ENCODE measurements at places on chromosomes 11 and 22.

DNA sequence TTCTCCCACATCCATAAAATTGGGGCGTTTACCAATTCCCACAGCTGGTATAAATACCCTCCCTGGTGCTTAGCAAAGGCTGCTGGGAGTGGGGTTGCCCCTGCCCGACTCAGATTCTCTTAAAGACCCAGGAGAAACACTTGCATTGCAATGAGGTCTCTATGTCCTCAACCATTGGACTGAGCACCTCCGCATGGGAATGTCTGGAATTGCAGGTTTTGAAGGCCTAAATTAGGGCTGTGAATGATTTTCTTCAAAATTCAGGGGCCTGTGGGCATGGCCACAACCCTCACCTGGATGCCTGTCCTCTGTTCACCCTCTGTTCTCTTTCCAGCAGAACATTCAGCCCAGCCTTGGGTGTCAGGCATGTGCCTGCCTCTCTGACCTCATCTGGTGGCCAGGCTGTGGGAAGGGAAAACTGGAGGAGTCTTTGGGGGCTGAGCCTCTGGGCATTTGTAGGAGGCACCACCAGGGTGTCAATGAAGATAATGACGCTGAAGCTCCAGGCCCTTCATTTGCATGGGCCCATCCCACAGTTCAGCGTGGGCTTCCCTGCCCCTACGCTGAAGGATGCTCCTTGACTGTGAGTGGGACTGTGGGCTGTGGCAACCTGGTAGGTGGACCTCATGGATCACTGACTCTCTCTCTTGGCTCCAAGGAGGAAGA lies 52.7 kb upstream of the MYEOV start:
- H3K4me3 ChIP-seq = no peak overlapping the region
- peaks cover 1% of the 10 kb centered on the region for H3K4me1 ChIP-seq
- no peak overlapping the region for H3K27ac ChIP-seq
- no peaks in the 10 kb centered on the region for H3K27me3 ChIP-seq
- no peak for DNase-seq

DNA sequence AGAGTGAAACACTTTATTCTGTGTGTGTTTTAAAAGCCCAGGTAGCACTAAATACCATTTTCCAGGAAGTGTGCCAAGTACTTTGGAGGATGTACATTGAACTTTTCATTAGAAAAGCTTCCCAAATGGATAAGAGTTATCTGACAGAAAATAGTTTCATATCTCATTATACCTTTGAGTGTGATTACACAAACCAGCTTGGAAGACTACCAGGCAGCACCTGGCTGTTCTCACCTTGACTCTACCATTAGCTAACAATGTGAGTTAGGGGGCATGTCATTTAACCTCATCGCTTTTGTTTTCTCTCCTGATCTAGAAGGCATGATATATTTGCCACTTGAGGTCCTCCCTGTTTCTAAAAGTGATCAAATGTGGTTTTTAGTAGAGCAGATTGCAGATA lies 50.2 kb downstream of the GRM5 start:
- H3K27me3 ChIP-seq = no peaks in the 10 kb centered on the region
- no peak overlapping the region for H3K4me3 ChIP-seq

- no peaks in the 10 kb centered on the region for H3K4me1 ChIP-seq
- H3K27ac ChIP-seq = no peak overlapping the region
- no peaks in the 10 kb centered on the region for H3K36me3 ChIP-seq
- no peak overlapping the region for H3K4me3 ChIP-seq
- DNase-seq = no peak
Measured at GRCh38 chr11:76903325-76903724, 42.6 kb downstream of the ACER3 start.

GRCh38 chr11:69654660-69655478 lies 13.9 kb downstream of the CCND1 start:
- H3K4me3 ChIP-seq = no peak overlapping the region
- H3K36me3 ChIP-seq = no peaks in the 10 kb centered on the region
- H3K4me1 ChIP-seq = no peaks in the 10 kb centered on the region
- no peak overlapping the region for H3K27ac ChIP-seq

DNA sequence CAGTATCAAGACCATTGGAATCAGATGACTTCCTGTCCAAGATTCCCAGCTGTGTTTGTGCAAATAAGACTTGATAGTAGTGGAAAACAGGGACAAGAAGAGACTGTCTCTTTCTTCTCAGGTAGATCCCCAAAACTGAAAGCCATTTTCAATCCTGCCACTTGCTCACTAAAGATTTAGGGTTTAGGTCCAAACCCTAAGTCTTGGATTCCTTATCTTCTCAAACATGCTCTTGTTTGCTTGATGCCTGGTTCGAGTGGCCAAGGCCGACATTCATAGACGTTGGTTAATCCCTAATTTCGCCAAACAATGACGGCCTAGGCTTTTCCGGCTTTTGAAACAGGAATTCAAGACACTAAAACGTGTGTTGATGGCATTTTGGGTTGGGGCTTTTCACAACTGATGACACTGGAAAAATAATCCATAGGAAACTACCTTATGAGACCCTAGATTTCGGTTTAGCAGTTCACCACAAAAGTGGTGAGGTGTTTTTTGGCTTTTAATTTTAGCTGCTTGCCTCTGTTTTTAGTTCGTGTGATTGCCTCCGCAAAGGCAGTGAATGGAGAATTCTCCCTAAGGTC lies 1.0 kb upstream of the GTPBP1 start:
- H3K27me3 ChIP-seq = no peaks in the 10 kb centered on the region
- peaks cover 6% of the 10 kb centered on the region for H3K36me3 ChIP-seq
- H3K27ac ChIP-seq = peak overlapping the region; percentile 29
- no peak for DNase-seq
- H3K4me1 ChIP-seq = peaks cover 29% of the 10 kb centered on the region

GRCh38 chr11:122977470-122978298 lies 4.0 kb downstream of the BSX start:
- no peaks in the 10 kb centered on the region for H3K36me3 ChIP-seq
- H3K4me3 ChIP-seq = no peak overlapping the region
- no peak overlapping the region for H3K27ac ChIP-seq
- peak; percentile 13 for DNase-seq
- H3K27me3 ChIP-seq = peaks cover 56% of the 10 kb centered on the region
- peaks cover 17% of the 10 kb centered on the region for H3K4me1 ChIP-seq

- no peak overlapping the region for H3K4me3 ChIP-seq
- H3K4me1 ChIP-seq = no peaks in the 10 kb centered on the region
- H3K27me3 ChIP-seq = no peaks in the 10 kb centered on the region
- no peak overlapping the region for H3K27ac ChIP-seq
Measured at GRCh38 chr11:115439969-115440540, 64.2 kb downstream of the CADM1 start.

DNA sequence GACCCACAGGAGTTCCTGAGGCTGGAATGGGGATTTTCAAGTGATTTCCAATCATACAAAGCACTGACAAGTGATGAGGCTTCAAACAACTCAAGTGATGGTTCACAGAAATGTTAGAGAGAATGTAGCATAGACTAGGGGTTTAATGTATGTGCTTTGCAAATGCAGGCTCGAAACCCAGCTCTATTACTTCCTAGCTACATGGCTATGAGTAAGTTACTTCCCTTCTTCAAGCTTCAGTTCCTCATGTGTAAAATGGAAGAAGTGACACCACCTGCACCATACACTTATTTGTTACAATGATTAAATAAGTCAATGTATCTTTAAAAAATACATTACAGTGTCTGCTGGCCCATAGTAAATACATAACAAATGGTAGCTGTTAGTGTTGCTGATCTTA lies 139.8 kb downstream of the CCDC81 start:
- no peaks in the 10 kb centered on the region for H3K27me3 ChIP-seq
- no peaks in the 10 kb centered on the region for H3K36me3 ChIP-seq
- DNase-seq = peak; percentile 13
- H3K4me1 ChIP-seq = no peaks in the 10 kb centered on the region

- no peak overlapping the region for H3K27ac ChIP-seq
- H3K4me3 ChIP-seq = no peak overlapping the region
- no peaks in the 10 kb centered on the region for H3K36me3 ChIP-seq
- H3K27me3 ChIP-seq = no peaks in the 10 kb centered on the region
Measured at GRCh38 chr11:33898957-33899356, 7.1 kb upstream of the LMO2 start.

- no peak overlapping the region for H3K4me3 ChIP-seq
- H3K4me1 ChIP-seq = peaks cover 2% of the 10 kb centered on the region
- H3K27me3 ChIP-seq = no peaks in the 10 kb centered on the region
- no peak overlapping the region for H3K27ac ChIP-seq
- DNase-seq = no peak
Measured at GRCh38 chr22:49643466-49643865, 184.2 kb downstream of the BRD1 start.

DNA sequence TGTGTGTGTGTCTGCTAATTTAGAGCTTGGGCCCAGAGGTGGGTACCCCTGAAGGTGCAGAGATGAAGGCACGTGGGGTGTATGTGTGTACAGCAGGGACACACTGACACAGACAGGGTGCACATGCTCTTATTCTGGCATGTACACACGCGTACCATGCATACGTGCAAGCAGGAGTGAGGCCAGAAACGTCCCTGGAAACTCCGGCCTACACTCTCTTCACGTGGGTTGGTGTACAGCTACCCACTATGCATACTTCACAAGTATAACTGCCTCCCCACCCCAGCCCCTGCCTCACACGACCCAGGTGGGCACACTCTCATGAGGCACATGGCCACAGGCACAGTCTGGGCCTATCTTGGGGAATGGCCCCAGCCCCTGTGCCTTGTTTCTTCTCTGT lies 27.5 kb upstream of the JAM3 start:
- no peak overlapping the region for H3K4me3 ChIP-seq
- no peaks in the 10 kb centered on the region for H3K27me3 ChIP-seq
- no peaks in the 10 kb centered on the region for H3K36me3 ChIP-seq
- H3K27ac ChIP-seq = no peak overlapping the region
- no peak for DNase-seq

DNA sequence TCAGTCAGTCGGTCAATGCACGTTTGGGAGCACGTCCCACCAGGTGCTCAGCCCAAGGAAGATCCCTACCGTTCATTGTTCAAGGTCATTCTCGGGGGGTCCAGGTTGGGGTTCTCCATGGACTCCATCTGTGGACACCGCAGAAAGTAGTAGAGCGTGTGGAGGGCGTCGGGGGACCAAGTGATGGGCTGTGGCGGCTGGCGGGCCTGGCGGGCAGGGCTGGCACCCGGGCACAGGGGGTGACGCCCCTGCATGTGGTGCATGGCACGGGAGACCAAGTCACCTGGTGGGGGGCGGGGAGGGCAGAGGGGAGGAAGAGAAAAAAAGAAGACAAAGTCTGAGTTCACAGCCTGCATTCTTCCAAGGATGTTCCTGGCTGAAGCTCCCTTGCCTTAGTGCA lies 91.8 kb downstream of the NAT10 start:
- H3K27ac ChIP-seq = no peak overlapping the region
- no peaks in the 10 kb centered on the region for H3K27me3 ChIP-seq
- no peak overlapping the region for H3K4me3 ChIP-seq

DNA sequence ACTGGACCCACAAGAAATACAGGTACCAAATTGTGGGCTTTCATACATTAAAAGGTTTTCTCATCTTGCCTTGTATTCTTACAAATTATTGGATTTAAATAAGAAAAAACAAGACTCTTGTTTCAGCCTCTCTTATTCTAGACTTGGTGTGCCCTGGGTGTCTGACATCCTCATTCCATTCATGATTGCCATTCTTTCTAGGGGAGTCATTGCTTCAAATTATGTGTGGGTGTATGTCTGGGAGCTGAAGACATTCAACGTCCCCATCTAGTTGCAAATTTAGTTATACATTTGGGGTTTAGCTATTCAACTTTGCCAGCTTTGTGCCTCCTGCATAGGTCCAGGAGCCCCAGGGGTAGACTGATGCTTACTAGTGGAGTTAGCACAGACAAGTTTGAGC lies 18.1 kb downstream of the MAML2 start:
- H3K4me3 ChIP-seq = no peak overlapping the region
- H3K36me3 ChIP-seq = no peaks in the 10 kb centered on the region
- H3K27ac ChIP-seq = no peak overlapping the region

DNA sequence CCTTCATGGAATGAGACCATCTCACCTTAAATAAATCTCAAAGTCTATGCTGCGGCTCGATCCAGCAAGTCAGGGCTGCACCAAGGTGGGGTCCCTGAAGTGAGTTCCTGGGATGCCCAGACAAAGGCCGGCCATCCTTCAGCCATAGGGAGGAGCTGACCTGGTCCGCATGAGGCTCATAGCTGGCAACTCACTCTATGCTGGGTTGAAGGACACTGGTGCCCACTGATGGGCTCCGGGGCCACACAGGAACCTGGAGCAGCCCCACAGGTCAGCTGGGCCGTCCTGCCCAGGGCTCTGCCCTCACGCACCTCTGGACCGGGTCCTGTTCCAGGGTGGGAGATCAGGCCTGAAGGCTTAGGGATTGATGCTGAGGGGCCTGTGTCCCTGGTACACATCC lies 1339.3 kb downstream of the TBC1D22A start:
- H3K27me3 ChIP-seq = no peaks in the 10 kb centered on the region
- H3K4me1 ChIP-seq = peaks cover 49% of the 10 kb centered on the region
- DNase-seq = no peak
- no peak overlapping the region for H3K27ac ChIP-seq
- no peak overlapping the region for H3K4me3 ChIP-seq
- H3K36me3 ChIP-seq = no peaks in the 10 kb centered on the region

GRCh38 chr11:66875378-66875777 lies 18.5 kb downstream of the LRFN4 start:
- no peaks in the 10 kb centered on the region for H3K36me3 ChIP-seq
- H3K4me3 ChIP-seq = no peak overlapping the region
- no peak for DNase-seq
- H3K4me1 ChIP-seq = peaks cover 8% of the 10 kb centered on the region

DNA sequence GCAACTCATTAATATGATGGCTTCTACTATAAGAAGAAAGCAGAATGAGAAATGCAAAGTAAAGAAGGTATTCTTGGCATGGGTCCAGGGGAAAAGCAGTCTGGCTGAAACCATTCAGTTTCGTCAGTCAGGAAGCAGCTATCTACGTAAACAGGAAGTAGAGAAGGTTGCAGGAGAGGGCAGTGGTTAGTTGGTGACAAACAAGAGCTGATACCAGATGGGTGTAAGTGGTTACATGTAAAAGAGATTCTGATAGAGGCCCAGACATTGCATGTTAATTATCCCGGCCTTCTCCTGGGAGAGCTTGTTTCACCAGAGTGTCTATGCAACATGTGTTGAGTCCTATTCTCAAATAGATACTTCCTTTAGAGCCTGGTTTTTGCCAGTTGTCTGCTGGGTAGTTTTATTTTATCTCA lies 58.4 kb upstream of the PSMA1 start:
- peak; percentile 97 for DNase-seq
- H3K27me3 ChIP-seq = no peaks in the 10 kb centered on the region
- H3K4me3 ChIP-seq = no peak overlapping the region
- H3K27ac ChIP-seq = no peak overlapping the region

GRCh38 chr11:80519596-80520506 lies 1079.0 kb upstream of the TENM4 start:
- H3K4me3 ChIP-seq = no peak overlapping the region
- no peaks in the 10 kb centered on the region for H3K36me3 ChIP-seq
- no peak for DNase-seq
- H3K27me3 ChIP-seq = no peaks in the 10 kb centered on the region
- no peaks in the 10 kb centered on the region for H3K4me1 ChIP-seq

Measured in common myeloid progenitor, CD34-positive (primary cell).